ENCODE measurements at places on chromosomes 4 and X.

DNA sequence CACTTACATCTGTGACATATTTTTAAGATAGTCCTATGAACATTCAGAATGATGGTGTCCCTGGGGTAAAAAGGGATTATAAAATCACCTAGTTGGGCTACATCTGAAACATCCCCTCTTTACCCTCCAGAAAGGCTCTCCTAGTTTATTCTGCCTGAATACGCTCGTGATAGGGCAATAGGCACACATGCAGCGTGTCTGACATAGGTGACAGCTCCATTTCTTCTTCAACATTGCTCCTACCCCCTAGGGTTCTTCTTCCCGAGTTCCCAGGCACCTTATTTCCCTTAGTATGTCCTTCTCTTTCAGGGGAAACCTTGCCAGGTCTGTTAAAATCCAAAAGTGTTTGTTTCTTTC is 27.1 kb upstream of the CFAP299 start:
- no peak for DNase-seq

- DNase-seq = no peak
These were observed 1476.9 kb downstream of the ARAP2 start for GRCh38 chr4:34767407-34767806.

- no peak for DNase-seq
These were observed 296.1 kb downstream of the TLL1 start for GRCh38 chr4:166169111-166169510.

- DNase-seq = no peak
These were observed 389.3 kb downstream of the MAPK10 start for GRCh38 chr4:85970535-85970934.

- DNase-seq = no peak
These were observed 97.5 kb downstream of the SNCA start for GRCh38 chr4:89739311-89739988.
